ENCODE measurements at places on chromosomes 3 and 15.

DNA sequence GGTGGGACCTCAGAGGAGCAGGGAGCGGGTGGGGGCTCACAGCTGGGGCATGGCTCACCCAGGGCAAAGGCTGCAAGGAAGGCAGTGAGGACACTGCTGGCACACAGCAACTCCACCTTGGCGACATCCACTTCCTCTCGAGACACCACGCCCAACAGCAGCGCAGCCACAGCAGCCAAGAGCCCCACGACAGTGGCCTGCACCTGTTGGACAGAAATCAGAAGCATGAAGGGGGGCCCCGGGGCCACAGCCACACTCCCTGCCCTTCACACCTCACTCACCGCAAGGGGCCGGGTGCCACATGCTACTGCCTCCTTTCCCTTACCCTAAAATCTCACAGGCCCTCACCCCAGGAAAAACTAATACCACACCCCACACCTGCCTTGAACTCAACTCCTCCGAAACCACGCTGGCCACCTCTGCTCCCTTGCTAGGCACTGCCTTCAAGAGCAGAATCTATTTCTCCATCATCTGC, 57.3 kb downstream of the ROPN1B start:
- DNase-seq = no peak

- DNase-seq = no peak
These were observed 136.2 kb upstream of the EIF1B start for GRCh38 chr3:40173227-40173721.

DNA sequence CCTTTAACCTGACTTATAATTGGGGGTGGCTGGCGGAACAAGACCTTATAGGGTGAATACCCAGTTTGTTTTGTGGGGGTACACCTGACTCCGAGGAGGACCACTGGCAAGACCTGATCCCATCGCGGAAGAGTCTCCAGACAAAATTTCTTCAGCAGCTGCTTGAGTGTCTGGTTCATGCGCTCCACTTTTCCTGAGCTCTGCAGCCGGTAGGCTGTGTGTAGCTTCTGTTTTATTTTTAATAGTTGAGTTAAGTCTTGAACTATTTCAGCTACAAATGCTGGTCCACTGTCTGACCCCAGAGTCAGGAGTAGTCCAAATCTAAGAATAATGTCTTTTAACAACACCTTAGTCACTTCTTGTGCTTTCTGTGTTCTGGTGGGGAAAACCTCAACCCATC, 21.2 kb upstream of the NOX5 start:
- DNase-seq = no peak

GRCh38 chr15:91605576-91605975, 247.9 kb upstream of the SLCO3A1 start:
- no peak for DNase-seq

DNA sequence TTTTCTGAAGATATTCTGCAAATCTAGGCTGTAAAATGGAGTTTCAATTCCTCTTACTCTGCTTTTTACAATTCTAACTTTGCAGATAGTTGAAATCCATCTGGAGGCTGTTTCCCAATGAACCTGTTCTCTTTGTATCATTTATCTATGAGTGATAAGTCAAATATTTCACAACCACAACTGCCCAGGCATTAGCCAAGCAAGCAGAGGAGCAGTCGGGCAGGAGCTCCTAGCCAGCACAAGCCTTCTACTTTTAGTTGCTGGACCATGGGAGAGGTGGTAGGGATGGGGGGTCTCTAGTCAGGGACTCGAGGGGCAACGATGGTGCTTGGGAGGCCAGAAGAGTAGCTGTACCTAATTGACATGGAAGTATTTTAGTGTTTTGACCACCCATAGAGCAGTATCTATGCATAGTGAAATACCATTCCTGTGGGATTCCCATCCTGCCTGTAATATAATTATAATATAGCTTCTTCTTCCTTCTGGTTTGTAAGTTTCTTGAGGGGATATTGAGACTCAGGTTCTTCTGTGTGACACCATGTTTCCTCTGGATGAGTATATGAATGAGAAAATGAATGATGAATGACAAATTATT, 353.5 kb upstream of the IL12A start:
- no peak for DNase-seq

DNA sequence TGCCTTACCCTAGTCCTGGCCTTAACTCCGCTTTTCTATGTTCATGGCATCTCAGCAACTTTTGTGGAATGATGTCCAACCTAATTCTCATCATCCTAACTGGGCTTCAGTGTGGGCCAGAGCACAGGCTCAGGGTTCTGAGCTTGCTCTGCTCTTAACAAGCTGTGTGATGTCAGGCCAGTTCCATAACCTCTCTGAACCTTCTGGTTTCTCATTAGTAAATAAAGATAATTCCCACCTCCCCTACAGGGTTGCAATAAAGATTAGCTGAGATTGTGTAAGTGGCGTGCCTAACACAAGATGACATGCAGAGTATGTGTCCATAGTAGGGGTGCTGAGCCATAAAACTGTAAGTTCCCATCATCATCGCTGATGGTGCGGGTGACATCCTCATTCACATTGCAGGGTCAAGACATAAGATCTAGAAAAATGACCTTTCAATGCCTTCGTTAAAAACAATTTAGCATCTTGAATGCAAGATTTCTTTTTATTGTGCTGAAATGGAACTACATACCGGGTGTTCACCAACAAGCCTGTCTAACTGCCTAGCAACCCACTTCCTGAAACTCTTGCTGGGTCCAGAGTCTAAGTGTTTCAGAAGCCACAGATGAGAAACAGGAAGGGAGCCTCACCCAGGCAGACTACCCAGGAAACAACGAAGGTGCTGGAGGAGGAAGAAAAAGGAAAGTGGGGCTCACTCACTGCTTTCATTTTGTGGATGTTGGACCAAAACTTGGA, 36.2 kb downstream of the CDCP1 start:
- DNase-seq = no peak

DNA sequence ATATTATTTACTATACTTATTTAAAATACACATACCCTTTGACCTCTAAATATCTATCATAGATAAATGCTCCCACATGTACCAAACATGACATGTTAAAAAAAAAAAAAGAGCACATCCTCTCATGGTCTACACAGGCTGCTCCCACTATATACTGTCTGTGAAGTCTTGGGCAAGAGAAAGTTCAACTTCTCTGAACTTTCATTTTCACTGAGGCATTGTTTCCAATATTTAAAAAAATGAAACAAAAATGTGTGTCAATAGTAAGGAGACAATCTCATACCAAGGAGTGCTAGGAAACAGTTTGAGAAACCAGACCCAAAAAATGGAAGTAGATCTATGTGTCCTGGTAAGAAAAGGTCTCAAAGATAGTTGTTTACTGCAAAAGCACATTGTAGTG, 29.3 kb downstream of the SLC4A7 start:
- DNase-seq = no peak

DNA sequence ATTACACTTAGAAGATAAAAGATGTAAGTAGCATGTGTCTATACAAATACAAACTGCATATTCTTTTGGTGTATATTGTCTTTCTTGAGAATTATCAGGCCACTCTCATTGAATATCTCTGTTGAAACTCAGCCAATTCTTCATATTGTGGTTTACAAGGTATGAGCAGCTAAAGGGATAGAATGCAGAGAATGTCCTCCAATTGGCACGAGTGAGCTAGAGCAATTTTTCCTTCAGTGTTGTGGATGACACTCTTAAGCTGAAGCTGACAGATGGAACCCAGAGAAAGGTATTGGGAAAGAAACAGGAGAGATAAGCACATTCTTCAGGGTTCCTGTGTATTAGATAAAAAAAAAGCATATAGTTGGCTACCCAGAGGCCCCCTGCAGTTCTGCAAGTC, 453.1 kb downstream of the EPHA3 start:
- no peak for DNase-seq

DNA sequence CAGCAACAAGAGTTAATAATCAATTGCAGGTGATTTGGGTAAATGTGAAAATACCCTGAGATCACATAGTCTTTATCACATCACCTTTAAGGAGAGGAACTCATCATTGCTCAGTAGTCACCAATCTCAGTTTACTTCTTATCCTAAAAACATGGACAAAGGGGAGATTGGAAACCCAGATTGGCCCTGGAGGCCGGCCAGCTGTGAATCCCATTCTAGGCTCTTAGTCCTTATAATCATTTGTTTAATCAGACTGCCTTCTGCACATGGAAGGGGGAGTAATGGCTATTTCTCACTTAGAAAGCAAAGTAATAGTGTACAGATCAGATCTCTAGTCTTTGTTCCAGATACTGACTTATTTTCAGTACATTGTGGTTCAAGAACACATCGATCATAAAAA, 37.2 kb upstream of the CPB1 start:
- no peak for DNase-seq

DNA sequence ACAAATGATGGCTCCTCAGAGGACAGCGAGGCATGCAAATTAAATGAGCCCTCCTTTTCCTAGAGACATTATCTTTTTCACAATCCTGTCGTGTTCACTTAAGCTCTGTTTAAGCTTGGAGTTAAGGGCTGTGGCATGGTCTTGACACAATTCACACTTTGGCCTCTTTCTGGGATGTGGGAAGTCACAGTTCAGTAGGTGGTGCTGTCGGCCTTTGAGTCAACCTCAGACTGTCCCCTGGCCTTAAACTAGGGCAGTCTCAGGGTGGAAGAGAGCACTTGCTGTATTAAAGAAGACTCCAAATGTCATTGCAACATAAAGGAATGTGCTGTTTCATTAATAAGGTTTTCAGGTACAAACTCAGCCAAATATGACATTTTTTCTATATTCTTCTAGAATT, 351.0 kb downstream of the MCTP2 start:
- no peak for DNase-seq

DNA sequence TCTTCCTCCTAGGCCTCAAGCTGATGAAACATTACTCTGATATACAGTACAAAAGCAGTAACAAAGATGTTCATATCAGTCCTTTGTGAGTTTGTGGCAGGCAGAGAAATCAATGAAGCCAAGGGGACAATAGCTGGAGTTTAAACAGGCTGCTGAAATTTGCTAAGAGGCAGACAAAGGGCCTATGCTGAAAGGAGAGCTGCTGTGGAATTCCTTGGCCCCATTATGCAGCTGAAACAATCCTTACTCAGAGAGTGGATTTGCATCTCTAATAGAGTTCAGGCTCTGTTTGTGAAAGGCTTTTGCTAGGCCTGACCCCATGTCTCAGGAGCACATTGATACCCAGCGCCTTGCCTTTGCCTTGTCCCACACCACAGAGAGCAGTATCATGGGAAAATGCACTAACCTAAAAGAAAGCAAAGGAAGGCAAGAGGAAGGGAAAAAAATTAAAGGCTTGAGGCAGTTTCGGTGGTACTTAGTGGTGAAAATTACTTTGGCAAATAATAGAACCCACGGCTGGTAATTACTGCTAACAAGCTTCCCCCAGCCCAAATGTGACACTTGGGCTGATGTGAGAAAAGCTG, 195.0 kb upstream of the EPHA3 start:
- DNase-seq = no peak

DNA sequence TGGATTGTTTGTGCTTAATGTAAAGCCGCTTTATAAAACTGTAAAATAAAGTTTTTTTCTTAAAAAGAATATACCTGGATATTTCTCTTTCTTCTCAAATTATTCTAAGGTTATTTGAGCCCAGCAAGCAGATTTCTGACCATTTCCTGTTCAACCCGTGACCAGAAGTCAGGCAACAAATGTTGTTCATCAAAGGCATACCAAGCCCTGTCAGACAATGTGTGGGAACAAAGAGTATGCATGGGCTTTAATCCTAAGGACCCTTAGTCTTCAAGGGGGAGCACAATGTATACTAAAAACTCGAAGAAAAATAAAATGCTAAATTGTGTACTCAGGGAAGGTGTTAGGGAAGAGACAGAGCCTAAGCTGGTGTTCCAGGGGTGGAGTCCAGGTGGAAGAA, 26.6 kb upstream of the PAQR5 start:
- no peak for DNase-seq

DNA sequence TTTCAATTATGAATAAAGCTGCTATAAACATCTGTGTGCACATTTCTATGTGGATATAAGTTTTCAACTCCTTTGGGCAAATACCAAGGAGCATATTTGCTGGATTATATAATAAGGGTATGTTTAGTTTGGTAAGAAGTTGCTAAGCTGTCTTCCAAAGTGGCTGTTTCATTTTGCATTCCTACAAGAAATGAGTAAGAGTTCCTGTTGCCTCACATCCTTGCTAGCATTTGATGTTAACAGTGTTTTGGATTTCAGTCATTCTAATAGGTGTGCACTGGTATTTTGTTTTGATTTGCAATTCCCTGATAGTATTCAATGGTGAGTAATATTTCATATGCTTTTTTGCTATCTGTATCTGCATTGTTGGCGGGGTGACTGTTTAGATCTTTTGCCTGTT, 120.7 kb upstream of the MDFIC2 start:
- DNase-seq = no peak

- no peak for DNase-seq
These were observed 242.0 kb downstream of the CHST2 start for GRCh38 chr3:143361589-143361988.

GRCh38 chr3:24343084-24343783, 151.4 kb downstream of the THRB start:
- DNase-seq = no peak

DNA sequence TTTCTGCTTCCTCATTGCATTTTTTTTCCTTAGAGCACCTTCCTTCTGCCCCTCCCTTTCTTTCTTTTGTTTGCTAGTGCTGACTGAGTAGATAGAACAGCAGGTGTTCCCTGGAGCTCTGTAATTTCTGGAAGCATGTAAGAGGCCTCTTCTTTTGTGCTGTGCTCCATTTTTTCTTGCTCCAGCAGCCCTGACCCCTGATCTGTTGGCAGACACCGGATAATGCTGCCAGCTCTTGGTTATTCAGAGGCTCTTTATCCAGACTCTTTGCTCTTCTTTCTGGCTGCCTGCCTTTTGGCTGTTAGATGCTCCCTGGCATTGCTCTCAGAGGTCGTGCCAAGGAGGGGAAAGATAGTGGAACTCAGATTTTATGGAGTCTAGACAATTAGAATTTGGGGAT, 104.4 kb upstream of the RBMS3 start:
- no peak for DNase-seq

DNA sequence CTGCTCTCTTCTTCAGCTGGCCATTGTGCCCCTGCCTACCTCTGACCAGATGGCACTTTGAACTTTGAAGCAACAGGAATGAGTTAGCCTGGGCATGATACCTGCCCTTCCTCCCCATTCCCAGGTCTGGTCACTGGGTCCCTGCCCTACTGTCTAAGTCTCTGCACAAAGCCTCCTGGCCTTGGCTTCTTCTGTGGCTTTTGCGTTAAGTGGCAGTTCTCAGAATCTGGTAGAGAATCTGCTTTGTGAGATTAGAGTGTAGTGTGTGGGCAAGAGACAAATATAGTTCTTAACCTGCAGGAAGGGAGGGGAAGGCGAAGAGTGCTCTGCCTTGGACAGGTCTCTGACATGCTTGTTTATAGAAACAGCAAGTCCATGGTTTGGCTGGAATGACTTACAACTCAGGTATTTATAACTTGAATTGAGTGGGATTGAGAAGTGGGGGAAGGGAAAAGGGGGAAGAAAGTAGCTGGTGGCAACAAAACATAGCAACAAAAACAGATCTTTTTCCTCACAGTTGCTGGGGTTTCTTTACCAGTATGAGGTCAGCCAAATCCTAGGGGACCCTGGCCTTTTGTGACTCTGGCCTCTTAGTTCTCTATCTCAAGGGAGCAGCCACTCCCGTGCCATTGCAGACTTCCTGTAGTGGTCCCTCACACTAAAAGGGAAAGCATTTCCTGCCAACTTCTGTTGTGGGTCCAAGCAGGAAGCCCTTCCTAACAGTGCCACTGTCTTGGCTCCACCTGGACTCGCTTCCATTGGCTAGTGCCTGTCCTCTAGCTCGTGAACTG, 16.7 kb downstream of the MAPKBP1 start:
- DNase-seq = no peak
